ENCODE measurements at places on chromosomes 7 and 10. TPM values are rescaled to one million over a fixed set of nuclear protein-coding genes. Genes with fewer than 3 reads are reported as not detected.

MCM10 gene
- 42.0 TPM for total RNA-seq

GRCh38 chr10:113273181-113274163 is 279.4 kb upstream of the HABP2 start:
- DNase-seq = no peak

LYZL1 gene
- total RNA-seq = not detected

- DNase-seq = no peak
These were observed 119.5 kb downstream of the SPDYE5 start for GRCh38 chr7:75611557-75612178.

SPDYE3 gene
- not detected for total RNA-seq

GRCh38 chr7:29229066-29229465 is 34.5 kb downstream of the CHN2 start:
- DNase-seq = no peak

DNA sequence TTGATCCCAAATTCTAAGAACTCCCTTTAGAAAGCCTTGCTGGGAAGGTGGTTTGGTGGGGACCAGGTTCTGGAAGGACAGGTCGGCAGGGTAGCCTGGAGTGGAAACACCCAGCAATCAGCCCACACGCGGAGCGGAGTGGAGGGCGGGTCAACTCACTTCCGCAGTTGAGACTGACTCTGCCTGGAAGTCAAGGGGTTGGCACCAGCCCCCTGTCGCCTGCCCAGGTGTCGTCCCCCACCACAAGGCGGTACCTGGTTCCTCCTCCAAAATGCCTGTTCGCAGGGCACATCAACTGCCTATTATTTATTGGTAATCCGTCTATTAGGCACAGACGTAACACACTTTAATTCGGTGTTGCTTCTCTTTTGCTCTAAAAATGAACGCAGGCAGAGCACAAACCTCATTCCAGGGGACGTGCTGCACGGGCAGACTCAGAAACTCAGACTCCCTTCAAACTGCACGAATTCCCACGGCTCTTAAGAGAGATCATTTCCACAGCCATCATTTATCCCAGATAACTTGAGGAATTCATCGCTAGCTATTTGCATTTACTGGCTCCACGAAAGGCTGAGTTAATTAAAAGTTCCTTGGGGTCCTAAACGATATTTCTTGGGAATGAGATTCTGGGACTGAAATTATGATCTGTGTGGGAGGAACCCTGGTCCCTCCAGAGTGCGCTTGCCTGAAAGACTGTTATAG is 248.2 kb upstream of the PPP2R2D start:
- no peak for DNase-seq

- no peak for DNase-seq
These were observed 45.8 kb downstream of the FIGNL1 start for GRCh38 chr7:50404392-50404791.

ITIH2 gene
- total RNA-seq = 1.7 TPM

C10orf105 gene
- not detected for total RNA-seq

CYP2E1 gene
- 1.7 TPM for total RNA-seq

LRRC17 gene
- 0.42 TPM for total RNA-seq

GRCh38 chr10:14579405-14579804 is 195.3 kb downstream of the FAM107B start:
- DNase-seq = no peak

HOXA10 gene
- 11.8 TPM for total RNA-seq

DNA sequence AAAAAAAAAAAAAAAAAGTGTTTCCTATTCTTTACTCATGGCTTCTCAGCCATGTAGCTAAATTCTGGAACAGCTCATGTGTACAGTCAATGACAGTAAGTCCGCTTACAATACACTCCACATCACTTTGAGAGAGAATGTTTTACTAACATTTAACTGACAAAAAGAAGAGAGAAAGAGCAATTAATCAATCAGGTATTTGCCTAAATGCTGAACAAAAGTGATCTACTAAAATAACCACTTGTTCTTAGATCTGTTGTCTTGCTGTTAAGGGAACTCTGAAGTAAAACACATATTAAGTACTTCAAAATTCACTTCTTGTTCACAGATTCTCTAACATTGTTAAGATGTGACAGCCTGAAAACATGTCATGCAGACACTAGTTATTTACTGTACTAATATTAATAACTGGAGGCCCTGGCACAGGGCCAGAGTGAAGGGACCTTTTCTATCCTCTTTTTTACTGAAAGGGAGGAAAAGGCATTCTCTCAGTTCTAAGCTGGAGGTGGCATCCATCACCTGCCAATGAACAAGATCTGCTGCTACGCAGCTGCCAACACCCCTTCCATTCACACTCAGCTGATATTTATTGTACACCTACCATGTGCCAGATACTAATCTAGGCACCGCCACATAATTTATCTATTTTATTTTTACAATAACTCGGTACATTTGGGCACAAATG is 72.6 kb downstream of the AHR start:
- no peak for DNase-seq

- no peak for DNase-seq
These were observed 16.9 kb downstream of the PTEN start for GRCh38 chr10:87880336-87880735.

GRCh38 chr10:131177431-131178327 is 133.8 kb downstream of the TCERG1L start:
- no peak for DNase-seq

CALY gene
- total RNA-seq = not detected
